ENCODE measurements at places on chromosomes 7 and 10.

- DNase-seq: no peak
Measured at GRCh38 chr7:142188846-142189245, 69.0 kb downstream of the PRSS58 start.

- DNase-seq: no peak
Measured at GRCh38 chr10:71429304-71429703, 32.6 kb downstream of the CDH23 start.

- DNase-seq: no peak
Measured at GRCh38 chr10:73979809-73980433, 18.0 kb upstream of the VCL start.

- DNase-seq: no peak
Measured at GRCh38 chr10:128295003-128295402, 168.8 kb upstream of the MKI67 start.

DNA sequence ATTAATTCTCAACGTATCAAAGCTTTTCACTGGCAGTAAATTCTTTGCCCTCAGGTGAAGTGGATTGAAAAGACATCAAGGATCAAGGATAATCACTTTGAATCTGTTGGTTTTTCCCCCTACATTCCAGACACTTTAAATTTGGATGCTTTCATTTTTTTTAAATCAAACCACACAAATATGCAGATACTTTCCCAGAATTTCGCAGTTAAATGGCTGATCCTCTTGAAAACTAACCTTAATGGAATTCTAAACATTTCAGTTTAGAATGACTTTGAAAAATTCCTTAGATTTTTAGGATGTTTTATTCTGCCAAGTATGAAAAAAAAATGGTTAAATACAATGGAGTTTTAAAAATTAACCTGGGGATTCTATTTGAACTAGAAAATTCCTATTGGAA is 325.9 kb downstream of the GFRA1 start:
- DNase-seq: no peak

GRCh38 chr10:68959695-68960527 is 3.9 kb downstream of the DDX21 start:
- no peak for DNase-seq

- no peak for DNase-seq
Measured at GRCh38 chr7:43489257-43489656, 93.7 kb upstream of the STK17A start.

- DNase-seq: no peak
Measured at GRCh38 chr7:36279200-36279925, 110.3 kb upstream of the ANLN start.

- no peak for DNase-seq
Measured at GRCh38 chr10:130577039-130577438, 440.8 kb downstream of the GLRX3 start.

GRCh38 chr10:77004917-77005564 is 632.6 kb downstream of the KCNMA1 start:
- no peak for DNase-seq

GRCh38 chr10:4383651-4384098 is 442.3 kb upstream of the AKR1E2 start:
- no peak for DNase-seq

GRCh38 chr10:104038958-104039752 is 46.5 kb downstream of the COL17A1 start:
- DNase-seq: no peak

DNA sequence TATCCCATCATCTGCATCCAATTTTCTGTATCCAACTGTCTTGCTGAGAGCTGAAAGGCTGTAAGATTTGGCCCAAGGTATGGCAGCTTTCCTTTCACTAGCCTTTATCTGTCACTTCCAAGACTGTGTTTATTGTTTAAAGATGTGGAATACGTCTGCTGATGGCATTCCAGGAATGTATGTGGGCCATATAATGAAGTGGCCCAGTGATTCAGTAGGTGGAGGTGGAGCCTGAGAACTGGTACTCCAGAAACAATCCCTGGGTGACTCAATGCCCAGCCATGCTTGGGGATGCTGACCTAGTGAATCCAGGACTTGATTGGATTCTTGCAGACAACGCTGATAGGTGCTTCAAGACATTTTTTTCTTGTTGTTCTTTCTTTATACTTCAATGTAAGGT is 13.5 kb downstream of the NEUROD6 start:
- DNase-seq: no peak
